ENCODE measurements at places on chromosomes 11 and 22. TPM values are rescaled to one million over a fixed set of nuclear protein-coding genes. Genes with fewer than 3 reads are reported as not detected.

The IPO7 gene
- total RNA-seq: 49.2 TPM

The ADAMTS15 gene
- total RNA-seq: 1.2 TPM

The TEX54 gene
- total RNA-seq: not detected

The TNNI2 gene
- not detected for total RNA-seq

The CD248 gene
- 629 TPM for total RNA-seq
